ENCODE measurements at places on chromosomes 2 and 18.

GRCh38 chr2:239391286-239392071 is 9.3 kb downstream of the HDAC4 start:
- no peak for DNase-seq

GRCh38 chr2:85173909-85174308 is 40.7 kb downstream of the TCF7L1 start:
- no peak for DNase-seq

- DNase-seq: peak; percentile 57
Observed at GRCh38 chr2:72859831-72860262, 27.4 kb upstream of the SPR start.

GRCh38 chr18:32287873-32288272 is 98.0 kb downstream of the MEP1B start:
- no peak for DNase-seq

DNA sequence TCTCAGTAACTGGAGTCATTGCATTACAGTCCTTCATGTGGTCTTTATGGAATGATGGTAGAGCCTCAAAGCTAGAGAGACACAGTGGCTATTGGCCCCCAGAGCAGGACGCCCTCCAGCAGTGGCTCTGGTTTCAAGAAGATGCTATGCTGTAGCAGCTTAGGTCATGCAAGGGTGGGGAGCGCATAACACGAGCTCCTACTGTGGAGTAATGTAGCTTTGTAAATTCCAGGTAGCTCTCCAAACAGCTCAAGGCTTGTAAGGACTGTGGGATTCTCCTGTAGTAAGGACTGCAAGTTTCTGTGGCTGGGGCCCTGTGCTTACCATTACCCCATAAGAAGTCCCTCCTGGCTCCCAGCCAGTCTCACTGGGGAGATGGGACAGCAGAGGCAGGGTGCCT is 15.6 kb downstream of the APLF start:
- DNase-seq: no peak

DNA sequence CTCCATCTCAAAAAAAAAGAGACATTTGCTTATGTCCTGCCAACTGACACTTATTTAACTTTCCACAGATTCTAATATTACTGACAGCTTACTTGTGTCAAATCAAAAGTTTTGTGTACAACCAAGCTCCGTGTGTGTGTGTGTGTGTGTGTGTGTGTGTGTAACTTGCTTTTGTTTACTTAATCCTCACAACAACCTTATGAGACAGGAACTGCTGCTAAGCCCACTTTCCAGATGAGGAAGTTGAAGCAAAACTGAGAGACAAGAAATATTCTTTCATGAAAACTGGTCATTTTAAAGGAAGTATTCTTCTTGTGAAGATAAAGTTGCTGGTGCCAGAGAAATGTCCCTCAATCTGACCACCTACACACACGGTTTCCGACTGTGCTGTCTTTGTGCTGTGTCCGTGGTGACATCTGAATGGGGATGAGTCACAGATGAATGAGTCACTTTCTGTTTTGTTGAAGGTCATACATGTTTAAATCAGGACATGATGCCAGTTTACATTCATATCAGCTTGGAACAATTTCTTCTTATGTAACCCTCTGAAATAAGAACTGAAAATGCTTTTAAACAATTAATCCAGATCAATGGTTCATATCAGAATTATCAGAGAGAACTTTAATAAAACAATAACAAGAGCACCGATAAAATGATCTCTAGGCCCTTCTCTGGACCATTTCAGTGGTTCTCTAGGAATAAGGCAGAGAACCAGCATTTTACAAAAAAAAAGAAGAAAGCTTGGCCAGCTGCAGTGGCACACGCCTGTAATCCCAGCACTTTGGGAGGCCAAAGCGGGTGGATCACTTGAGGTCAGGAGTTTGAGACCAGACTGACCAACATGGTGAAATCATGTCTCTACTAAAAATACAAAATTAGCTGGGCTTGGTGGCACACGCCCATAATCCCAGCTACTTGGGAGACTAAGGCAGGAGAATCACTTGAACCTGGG is 95.5 kb downstream of the THNSL2 start:
- DNase-seq: no peak

- DNase-seq: no peak
Observed at GRCh38 chr18:5073026-5073944, 123.8 kb downstream of the AKAIN1 start.

DNA sequence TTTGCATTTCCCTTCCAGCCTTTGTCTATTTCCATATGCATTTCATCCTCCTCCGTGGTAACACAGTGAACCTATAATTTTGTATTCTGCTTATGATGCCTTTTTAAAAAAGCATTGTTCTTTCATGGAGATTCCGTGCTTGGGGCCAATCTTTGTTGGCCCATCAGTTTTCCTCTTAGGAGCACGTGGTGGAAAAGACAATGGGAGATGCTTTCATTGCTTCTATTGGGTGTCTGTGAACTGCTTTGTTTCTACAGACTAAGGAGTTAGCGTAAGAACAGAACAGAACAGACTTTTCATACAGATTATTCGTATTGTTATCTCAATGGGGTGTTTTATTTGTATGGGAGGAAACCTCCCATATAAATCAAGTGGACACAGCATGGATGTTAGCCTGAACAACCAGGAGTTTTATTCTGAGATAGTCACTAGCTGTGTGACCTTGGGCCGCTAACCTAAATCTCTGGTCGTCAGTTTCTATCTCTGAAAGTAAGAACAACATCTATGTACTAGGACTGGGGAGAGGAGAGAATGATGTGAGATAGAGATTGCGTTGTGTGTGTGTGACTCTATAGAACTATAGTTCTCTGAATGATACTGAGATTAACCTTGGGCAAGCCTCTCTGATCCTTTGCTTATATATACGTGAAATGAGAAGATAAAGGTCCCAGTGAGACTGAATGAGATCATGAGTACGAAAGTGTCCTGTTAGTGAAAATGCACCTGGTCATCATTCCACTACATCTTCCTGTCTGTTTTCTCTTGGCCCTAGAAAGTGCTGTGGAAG is 22.9 kb upstream of the YWHAQ start:
- no peak for DNase-seq

DNA sequence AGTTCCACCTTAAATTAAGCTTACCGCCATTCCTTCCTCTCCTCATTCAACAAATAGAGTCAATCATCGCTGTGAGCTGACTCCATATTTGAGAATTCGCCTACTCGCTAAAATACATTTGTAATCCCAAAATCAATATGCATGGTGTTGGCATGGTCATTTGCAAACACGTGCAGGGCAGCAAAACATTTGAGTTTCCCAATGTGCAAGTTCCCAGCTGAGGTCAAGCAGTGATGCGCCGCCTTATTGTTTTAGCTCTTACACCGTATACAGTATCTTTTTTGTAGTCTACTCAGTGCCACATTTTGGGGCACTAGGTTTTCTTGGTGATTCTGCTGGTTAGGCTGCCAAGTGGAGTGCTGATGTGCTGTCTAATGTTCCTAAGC is 73.3 kb upstream of the MGAT4A start:
- no peak for DNase-seq

DNA sequence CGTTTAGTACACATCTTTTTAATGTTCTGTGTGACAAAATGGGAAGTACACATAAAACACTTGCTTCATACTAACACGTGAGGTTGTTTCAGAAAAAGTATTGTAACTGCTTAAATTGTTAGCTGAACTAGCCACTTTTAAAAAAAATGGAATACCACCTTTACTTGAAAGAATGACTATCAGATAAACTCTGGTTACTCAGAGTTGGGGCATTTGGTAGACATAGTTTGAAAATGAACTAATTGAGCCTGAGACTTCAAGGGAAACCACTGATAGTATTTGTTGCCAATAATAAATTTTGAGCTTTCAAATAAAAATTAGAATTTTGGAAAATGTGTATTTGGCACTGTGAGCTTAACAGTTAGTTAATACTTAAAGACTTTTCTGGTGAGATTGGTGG is 103.0 kb upstream of the FBXO11 start:
- no peak for DNase-seq

DNA sequence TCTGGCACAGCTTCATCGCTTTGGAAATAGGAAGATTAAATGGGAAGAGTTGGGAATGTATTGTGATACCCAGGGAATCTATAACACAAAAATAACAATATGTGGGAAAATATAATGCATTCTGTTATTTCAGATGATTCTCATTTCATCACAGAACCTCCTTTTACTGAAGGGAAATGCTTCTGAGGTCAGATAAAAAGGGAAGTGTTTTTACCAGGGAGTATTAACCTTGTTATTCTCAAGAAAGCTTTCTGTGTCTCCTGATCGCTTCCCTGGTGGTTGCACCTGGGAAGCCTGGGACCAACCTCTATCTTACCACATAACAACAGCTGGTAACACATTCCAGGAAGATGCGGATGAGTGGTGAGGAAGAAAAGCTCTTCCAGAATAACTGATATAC is 47.2 kb downstream of the SCG2 start:
- DNase-seq: no peak

- no peak for DNase-seq
Observed at GRCh38 chr2:113857464-113857863, 32.4 kb upstream of the ACTR3 start.

GRCh38 chr2:75800456-75800855 is 89.7 kb upstream of the GCFC2 start:
- no peak for DNase-seq
